ENCODE measurements at places on chromosomes 16 and 17. TPM values are rescaled to one million over a fixed set of nuclear protein-coding genes. Genes with fewer than 3 reads are reported as not detected.

DNA sequence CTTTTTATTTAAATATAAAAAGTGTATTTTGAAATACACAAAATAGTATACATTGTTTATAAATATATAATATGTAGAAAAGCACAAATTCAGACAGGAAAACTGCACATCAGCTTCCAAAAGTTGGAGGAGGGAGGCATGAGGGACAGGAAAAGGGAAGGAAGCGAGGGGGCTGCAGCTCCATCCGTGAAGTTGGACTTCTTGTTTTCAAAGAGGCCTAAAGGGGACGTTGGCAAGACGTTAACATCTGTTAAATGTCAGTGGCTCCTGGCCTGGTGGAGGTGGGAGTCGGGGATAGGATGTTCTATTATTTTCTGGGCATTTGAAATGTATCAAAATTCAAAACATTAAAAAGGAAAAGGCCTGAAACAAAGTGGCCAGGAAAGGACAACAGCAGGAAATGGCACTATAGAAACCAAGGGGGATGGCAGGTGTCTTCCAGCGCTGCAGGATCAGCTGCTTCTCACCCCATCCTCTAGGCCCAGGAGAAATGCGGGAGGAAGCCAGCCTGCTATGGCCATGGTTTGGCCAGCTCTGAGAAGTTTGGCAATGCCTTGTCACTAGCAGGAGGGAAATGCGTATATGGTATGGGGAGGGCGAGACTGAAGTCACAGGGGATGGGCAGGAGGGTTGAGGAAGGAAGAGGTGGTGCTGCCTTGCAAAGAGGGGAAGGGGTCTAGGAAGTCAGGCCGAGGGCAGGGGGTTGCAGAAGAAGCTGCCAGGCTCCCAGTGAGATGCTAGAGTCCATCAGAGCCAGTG lies 6.4 kb downstream of the CMTM2 start:
- DNase-seq = no peak

GRCh38 chr16:50967827-50968612 lies 183.1 kb downstream of the SALL1 start:
- DNase-seq = no peak

DNA sequence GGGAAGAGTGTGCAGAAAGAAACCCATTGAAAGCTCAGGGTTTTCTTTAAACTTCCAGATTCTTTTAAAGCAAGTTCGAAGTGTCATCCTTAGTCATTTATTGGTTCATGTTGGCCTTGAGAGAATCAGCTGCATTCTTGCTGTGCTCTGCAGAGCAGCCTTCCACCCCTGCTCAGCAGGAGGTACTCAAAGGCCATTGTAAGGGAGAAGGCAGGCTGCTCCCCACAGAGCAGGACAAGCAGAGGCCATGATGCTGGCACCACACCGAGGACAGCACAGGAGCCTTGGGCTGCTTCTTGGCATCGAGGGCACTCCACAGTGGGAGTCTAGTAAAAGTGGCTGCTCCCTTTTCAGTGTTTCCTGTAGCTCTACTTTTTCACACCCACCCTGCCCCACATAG lies 29.6 kb downstream of the NMT1 start:
- no peak for DNase-seq

GRCh38 chr16:65728652-65729051 lies 606.8 kb upstream of the CDH11 start:
- DNase-seq = no peak

DNA sequence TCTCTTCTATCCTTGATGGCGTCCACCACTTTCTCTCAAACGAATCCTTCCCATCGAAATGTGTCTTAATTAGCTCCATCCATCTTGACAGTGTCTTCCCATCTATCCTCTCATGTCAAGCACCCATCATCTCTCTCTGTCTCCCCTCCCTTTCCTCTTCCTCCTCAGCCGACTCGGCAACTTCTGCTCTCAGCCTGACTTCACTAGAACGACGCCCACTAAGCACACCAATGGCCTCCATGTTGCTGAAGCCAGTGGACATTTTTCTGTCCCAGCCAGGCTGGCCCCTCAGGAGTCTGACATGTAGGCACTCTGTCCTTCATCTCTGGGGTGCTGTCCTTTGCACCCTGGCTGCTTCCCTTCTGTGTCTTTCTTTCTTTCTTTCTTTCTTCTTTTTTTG lies 2.5 kb upstream of the SPATA20 start:
- DNase-seq = no peak

DNA sequence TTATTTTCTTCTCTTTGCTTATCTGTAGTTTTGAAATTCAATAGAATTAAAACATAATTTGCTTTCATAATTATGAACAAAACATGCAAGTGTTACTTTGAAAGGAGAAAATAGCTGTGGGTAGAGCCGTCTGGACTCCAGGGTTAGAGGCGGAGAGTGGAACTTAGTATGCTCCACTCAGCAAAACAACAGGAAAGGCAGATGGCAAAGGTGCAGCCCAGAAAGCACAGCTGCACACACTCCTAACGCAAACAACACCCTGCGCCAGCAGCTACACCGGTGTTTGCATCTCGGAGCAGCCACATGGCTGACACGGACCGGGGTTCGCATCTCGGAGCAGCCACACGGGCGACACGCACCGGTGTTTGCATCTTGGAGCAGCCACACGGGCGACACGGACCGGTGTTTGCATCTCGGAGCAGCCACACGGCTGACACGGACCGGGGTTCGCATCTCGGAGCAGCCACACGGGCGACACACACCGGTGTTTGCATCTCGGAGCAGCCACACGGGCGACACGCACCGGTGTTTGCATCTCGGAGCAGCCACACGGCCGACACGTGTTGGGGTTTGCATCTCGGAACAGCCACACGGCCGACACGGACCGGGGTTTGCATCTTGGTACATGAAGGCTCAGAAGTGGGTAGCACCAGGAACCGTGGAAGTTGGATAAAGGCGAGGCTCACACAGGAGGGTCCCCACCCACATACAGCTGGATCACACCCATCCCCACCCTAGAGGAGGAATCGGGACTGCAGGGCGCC lies 12.2 kb upstream of the CAPN15 start:
- DNase-seq = no peak

GRCh38 chr17:50687200-50688066 lies 20.3 kb downstream of the ANKRD40 start:
- no peak for DNase-seq

GRCh38 chr16:86398622-86399021 lies 111.7 kb upstream of the FOXF1 start:
- peak; percentile 14 for DNase-seq

- no peak for DNase-seq
These were observed 15.3 kb downstream of the MPP2 start for GRCh38 chr17:43891851-43892646.

- DNase-seq = no peak
These were observed 159.8 kb downstream of the RPTOR start for GRCh38 chr17:80704381-80704819.

DNA sequence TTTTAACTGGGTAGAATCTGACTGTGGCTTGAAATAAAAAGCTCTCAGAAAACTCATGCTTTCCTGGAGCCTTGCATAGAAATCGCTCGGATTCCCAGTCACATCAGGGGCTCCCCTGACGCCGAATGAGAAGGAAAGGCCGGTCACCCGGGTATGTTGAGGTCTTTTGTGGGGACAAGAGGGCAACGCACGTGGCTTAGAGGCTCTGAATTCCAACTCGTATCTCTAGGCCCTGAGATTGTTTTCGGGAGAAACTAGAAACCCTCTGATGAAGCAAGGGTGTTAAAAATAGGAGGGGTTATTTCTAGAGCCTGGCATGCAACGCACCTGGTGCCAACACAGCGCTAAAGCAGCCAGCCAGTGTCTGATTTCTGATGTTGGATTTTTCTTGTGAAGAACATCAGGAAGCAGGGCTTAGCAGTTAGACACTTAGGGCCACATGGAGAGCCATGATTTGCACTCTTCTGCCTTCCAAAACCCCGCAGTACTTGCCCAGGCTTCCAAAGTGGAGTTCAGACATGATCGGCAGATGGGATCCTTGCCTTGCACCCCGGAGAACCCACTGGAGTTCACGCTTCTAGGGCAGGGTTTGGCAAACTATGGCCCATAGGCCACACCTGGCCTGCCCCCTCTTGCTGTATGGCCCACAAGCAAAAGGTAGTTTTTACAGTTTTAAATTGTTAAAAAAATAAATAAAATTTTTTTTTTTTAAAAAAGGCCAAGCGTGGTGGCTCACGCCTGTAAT lies 12.6 kb downstream of the CACNG1 start:
- no peak for DNase-seq

Gene FAM83G
- 38.9 TPM for total RNA-seq

Gene ZNF646
- total RNA-seq = 18.4 TPM

Gene CDH8
- total RNA-seq = not detected

Gene RSPRY1
- 20.7 TPM for total RNA-seq

Gene SLC35G6
- total RNA-seq = not detected

Gene RBFOX1
- total RNA-seq = not detected

Gene LGALS9
- total RNA-seq = 61.4 TPM

Gene KRT33A
- total RNA-seq = not detected

Gene KRTAP9-8
- not detected for total RNA-seq
